CD4-positive, alpha-beta T cell treated with Interleukin-2 at 100 ng/mL for 4 hours (primary cell): ENCODE measurements at places on chromosomes 1 and 21.
A peak's percentile ranks its signal among the peaks of the same experiment; 100 is the strongest.

DNA sequence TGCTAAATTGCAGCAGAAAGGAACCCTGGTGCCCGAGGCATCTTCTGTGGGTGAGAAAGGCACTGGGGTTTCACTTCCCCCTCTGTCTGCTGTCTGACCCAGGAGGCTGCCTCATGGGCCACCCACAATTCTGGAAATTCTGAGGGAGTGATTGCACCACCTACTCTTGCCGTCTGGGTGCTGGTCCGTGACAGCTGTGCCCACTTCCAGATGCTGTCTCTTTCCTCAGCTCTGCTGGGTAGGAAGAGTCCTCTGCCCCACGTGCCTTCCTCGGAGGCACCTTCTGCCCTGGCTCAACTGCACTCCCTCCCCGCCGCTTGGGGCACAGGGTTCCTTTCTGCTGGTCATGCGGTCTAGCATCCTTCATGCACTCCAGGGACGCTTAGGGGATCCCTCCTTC is 96.3 kb downstream of the ARHGEF10L start:
- DNase-seq, result peak; percentile 13

DNA sequence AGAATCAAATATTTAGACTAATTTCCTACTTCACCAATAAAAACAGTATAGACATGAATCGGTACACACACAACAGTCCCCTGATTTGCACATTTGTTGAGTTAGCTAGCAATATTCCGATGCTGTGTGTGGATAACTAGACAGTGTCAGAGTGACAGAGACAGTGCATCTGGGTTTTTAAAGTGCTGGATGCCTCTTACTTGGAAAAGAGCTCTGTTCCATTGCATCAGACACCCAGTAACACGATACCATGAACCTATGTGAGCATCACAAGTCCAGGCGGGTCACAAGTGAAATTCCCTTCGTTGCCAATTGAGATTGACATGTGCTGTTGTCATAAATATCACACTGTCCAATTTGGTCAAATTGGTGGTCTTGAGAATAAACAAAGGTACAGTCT is 82.0 kb upstream of the ESRRG start:
- no peak for DNase-seq

- no peak for DNase-seq
These were observed 473.0 kb upstream of the ADGRL2 start for GRCh38 chr1:81327743-81328142.

GRCh38 chr1:38153778-38154470 is 107.3 kb upstream of the POU3F1 start:
- DNase-seq, result no peak
